ENCODE measurements at places on chromosomes 13 and 19.

DNA sequence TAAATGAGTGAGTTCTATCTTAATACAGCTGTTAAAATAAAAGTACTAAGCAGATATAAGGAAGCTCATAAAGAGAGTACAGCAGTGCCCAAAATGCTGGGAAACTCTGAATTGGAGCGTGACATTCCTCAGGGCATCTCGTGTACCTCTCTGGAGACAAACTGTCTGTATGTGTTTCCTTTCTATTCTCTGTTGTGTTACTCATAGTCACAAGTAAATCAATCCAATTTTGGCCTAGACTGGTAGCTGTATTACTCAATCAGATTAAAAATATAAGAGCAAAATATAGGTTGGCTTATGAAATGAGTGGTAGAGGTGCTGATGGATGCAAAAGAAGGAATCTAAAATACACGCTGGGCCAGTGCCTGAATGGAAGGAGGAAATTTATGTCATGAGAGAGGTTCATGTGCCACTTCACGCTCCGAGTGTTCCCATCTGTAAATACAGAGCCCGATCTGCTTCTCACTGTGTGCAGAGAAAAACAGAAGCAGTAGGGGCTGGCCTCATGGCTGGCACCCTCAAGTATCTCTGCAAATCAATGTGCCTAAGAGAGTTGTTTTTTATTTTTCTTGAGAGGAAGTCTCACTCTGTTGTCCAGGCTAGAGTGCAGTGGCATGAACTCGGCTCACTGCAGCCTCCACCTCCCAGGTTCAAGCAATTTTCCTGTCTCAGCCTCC is 58.7 kb upstream of the RGCC start:
- no peak for DNase-seq

GRCh38 chr19:36638862-36639510 is 27.7 kb downstream of the ZNF461 start:
- no peak for DNase-seq

DNA sequence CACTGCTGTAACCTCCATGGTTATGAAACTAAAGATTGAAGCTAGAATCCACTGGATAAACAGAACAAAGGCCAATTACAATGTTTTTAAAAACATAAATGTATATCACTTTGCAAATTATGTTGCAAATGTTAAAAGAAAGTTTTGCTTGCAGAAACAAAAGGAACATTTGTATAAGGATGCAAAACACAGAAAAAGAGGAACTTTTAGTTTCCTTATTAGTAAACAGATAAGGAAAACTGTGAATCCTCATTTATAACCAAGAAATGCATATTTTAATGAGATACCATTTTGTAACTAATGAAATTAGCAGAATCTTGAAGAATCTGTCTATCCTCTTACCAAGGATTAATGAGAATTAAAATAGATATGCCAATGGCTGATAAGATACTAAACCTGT is 32.3 kb downstream of the LPAR6 start:
- DNase-seq, result no peak

DNA sequence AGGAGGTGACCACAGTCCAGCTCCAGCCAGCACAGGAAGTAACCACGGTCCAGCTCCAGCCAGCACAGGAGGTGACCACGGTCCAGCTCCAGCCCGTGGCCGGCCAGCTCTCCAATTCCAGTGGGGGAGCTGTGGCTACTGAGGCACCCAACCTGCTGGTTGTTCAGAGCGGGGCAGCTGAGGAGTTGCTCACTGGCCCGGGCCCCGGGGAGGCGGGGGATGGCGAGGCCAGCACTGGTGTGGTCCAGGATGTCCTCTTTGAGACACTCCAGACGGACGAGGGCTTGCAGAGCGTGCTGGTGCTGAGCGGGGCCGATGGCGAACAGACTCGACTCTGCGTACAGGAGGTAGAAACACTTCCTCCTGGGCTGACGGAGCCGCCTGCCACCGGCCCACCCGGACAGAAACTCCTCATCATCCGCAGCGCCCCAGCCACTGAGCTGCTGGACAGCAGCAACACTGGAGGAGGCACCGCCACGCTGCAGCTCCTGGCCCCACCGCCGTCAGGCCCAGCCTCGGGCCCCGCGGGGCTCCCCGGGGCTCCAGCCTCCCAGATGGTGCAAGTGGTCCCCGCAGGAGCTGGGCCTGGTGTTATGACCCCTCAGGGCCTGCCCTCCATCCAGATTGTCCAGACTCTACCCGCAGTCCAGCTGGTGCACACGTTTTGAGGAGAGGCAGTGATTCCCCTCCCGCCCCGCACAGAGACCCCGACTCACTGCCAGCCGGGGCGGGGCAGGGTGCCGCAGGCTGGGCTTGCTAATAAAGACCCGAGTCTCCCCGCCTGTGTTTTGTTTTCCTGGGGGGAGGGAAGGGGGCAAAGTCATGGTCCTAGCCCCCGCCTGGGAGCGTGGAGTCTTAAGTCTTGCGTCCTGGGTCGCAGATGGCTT is 1.0 kb upstream of the NAT14 start:
- DNase-seq, result no peak

DNA sequence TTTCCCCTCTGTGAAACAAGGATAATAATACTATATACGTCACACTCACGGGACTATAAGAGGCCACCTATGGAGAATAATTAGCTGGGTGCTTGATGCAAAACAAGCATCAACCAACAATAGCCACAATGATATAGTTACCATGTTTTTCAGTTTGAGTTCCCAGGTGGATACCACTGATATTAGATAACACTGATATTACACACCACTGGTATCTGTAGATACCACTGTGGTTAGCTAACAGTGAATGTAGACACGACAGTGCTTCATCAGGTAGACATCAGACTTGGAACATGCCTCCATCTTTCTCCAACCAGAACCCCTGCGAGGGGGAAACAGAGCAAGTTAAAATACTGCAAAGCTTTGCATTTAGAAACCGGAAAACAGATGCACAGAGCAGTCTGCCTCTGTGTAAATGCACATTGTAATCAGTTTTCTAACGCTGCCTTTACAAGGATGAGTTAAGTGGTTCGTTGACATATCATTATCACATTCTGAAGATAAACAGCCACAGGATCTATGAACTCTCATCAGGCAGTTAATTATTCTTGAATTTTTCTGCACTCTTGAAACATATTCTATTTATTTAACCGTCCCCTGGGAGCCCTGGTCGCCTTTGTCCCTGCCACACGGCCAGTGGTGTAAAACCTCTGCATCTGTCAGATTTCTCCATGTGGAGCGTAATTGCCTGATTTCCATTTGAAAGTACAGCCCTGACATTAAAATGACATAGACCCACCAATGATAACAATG is 80.7 kb downstream of the RNASEH2B start:
- DNase-seq, result no peak

- DNase-seq, result no peak
Measured at GRCh38 chr19:31319465-31319864, 29.8 kb downstream of the TSHZ3 start.

DNA sequence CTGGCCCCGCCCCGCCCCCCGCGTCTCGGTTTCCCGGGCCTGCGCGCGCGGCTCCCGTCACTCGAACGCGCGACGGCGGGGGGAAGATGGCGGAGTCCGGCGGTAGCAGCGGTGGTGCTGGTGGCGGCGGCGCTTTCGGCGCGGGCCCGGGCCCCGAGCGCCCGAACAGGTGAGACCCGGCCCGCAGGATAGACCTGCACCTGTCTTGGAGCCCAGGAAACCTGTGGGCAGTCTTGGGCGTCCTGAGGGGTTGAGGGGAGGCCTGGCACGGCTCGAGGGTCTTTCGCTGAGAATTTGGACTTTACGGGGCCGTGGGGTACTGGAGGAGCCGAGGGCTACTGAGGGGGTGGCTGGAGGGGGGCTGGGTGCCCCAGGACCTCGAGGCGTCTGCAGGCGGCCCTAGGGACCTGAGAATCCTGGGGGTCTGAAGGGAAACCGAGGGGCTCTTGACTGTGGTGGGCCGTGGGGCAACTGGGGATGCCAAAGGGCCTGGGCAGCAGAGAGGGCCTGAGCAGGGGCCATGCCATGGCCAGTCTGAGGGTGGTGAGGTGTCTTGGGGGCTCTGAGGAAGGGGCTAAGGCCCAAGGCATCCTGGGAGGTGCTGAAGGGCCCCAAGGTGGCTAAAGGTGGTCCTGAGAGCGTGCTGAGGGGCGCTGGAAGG is at the start of gene KLHL26:
KLHL26 (plus strand) TSS at position 60 of the 661 bp plus-strand sequence; CDS start at position 87, 27 bp downstream.
- no peak for DNase-seq

- DNase-seq, result no peak
Measured at GRCh38 chr19:45766869-45767346, 2.1 kb downstream of the SIX5 start.

DNA sequence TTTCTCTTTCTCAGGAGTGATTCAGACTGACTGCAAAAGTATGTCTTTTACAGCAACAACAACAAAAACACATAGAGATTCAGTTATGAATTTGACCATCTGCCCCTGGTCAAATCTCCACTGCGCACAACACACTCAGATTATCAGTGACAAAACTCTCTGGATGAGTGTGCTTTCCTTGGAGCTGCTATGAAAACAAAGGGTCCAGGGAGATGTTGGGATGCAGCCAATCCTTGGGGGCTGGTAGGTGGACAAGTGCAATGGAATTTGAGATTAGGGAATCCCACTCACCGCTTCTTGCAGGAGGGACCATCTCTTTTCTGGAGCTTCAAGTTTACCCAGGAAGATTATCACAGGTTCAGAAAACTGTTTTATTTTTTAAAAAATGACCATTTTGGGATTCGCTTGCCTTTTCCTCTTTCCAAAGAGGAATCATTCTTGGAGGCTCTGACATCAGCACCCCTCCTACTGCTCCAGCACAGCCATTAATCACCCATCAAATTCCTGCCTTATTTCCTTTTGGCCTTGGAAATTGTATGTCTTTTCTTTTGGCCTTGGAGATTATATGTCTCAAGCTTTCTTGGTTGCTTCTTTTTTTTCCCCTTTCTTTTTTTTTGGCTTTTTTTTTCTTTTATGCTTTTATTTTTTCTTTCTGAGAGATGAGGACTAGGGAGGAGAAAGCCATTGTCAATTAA is 311.8 kb downstream of the TSHZ3 start:
- DNase-seq, result no peak

GRCh38 chr13:83883061-83883523 is 818 bp upstream of the SLITRK1 start:
- no peak for DNase-seq

DNA sequence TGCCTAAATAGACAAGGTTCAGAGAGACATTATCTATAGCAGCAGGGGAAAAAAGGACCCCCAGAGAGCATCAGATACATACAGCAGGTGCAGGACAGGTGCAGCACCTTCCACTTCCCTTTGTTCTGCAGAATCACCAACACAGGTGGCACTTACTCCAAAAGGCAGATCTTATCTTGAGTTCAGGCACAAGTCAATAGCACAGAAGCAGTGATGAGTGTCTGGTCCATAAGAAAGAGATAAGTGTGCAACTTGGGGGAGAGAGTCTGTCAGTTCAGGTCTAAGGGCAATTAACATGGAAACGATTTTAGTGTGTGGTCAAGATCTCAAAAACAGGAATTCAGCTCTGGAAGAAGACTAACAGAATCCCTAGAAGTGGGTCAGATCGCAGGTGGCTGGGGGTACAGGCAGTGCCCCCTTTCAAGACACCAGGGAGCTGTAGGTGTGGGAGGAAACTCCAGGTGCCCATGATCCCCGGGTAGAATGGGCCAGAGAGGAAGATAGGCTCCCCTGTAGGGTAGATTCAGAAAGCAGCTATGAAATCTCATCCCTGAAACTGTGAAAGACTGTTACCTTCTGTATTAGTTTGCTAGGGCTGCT is 40.6 kb downstream of the TNFSF11 start:
- no peak for DNase-seq

DNA sequence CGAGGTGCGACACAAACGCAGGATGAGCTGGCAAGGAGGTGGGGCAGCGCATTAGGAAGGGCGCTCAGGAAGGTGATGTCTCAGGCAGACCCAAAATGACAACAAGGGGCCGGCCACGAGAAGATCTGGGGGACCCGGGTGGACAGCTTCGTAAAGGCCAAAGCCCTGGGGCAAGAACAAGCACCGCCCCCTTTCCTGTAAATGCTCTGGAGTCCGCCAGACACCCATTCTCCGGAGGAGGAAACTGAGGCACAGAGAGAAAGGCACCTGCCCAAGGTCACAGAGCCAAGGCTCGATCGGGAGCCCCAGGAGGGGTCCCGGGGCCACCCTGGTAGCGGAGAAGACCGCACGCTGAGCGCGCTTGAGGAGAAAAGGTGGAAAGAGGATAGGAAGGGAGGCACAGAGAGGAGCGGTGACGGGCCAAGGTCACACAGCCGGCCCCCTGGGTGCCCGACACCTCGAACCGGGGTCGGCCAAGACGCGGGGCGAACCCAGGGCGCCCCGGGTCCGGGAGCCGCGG is 571 bp downstream of the SAFB2 start:
- DNase-seq, result no peak

- DNase-seq, result no peak
Measured at GRCh38 chr19:15289673-15290072, 42.7 kb downstream of the BRD4 start.

DNA sequence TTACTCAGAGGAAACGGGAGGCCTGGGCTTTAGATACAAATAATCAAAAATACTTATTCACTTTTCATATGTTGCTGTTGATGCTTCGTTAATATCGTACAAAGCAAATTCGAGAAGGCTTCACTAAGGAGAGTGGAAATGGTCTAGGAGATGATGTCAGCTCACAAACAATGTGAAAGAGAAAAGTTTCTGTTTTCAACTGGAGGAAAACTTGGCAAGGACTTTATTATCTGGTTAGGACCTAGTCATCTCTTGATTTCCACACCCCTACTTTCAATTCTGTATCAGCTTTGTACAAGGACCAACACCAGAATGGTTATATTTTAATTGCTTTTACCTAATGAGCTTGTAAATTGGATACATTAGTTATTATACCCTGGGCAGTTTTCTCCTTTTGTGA is 88.0 kb downstream of the SLC10A2 start:
- DNase-seq, result no peak

DNA sequence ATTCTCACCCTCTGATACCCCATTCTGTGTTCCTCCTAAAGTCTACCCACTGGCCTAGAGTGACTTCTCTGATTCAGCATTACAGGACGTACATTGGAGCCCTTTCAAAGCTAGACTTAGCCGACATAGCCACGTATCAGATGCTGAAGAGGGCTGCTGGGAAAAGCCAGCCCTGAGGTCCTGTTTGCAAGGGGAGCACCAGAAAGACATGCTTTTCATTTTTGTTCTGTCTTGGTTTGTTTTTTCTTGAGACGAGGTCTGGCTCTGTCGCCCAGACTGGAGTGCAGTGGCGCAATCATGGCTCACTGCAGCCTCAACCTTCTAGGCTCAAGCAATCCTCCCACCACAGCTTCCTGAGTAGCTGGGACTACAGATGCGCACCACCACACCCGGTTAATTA is 6.3 kb upstream of the ZSWIM4 start:
- no peak for DNase-seq

- DNase-seq, result no peak
Measured at GRCh38 chr13:77902319-77902963, 16.2 kb downstream of the EDNRB start.

DNA sequence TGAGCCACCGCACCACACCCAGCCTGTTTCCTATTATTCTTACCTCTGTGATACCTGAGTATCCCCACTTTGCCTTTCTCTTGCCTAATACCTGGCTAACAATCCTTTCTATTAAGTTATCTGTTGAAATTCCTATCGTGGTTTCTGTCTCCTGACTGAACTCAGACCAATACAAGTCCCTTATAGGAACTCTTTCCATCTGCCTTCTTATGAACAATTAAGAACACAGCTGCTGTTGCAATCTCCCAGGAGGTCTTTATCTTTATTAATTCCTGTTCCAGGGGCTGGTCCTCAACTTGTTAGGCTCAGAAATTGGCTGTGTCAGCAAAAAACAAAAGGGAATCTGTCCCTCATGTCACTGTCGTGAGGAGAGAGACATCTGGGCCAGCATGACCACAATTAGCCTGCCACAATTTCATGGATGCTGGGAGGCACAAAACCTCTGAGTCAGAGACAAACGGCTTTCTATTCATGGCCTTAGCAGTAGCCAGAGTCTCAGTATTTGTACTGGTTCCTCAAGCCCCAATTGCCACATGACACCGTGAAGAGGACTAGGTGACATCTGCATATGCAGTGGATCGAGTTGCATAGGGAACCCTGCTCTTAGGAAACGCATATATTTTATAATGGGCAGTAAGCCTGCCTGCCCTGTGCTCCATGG is 58.2 kb downstream of the NUFIP1 start:
- no peak for DNase-seq
